ENCODE measurements at places on chromosomes 4 and X.

DNA sequence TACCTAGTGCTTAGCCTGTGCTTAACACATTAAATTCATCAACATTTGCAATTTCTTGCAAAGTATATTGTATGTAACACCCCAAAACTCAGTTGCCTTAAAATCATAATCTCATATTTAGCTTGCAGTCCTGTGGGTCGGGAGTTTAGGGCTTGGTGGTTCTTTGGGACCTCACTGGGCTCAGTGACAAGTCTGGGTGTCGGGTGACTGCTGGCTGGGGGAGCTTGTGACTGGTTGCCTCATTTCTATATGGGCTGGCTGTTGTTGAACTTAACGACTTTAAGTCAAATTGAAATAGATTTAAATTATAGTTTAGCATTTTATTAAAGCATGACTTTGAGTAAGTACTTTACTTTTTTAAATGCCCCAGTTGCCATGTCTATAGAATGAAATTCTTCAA is 401.4 kb upstream of the NR3C2 start:
- no peaks in the 10 kb centered on the region for H3K27me3 ChIP-seq
- no peaks in the 10 kb centered on the region for H3K4me1 ChIP-seq
- no peaks in the 10 kb centered on the region for H3K36me3 ChIP-seq
- no peak overlapping the region for H3K27ac ChIP-seq

GRCh38 chr4:20358110-20358509 is 106.4 kb downstream of the SLIT2 start:
- H3K4me3 ChIP-seq, result no peak overlapping the region
- H3K27me3 ChIP-seq, result no peaks in the 10 kb centered on the region
- no peaks in the 10 kb centered on the region for H3K36me3 ChIP-seq
- no peaks in the 10 kb centered on the region for H3K4me1 ChIP-seq
- no peak for DNase-seq

DNA sequence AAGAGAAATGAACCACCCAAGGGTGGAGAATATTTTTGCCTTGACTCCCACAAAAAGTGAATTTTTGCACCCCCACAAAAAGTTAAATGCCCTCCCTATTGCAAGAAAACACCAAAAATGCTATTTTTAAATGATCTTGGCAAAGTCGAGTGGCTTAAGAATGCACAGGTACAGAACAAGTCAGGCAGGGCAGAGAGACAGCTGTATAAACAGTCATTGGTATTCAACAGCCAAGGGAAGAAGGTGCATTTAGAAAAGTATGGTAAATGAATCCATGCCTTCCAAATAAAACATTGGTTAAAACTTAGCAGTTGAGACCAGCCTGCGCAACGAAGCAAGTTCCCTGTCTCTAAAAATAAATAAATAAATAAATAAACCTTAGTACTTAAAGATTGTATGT is 169.3 kb downstream of the CHIC2 start:
- no peak overlapping the region for H3K4me3 ChIP-seq
- H3K27ac ChIP-seq, result no peak overlapping the region
- DNase-seq, result no peak
- no peaks in the 10 kb centered on the region for H3K36me3 ChIP-seq
- H3K4me1 ChIP-seq, result no peaks in the 10 kb centered on the region

- H3K4me3 ChIP-seq, result no peak overlapping the region
- DNase-seq, result no peak
- H3K27ac ChIP-seq, result no peak overlapping the region
- peaks cover 47% of the 10 kb centered on the region for H3K4me1 ChIP-seq
- peaks cover 8% of the 10 kb centered on the region for H3K36me3 ChIP-seq
Measured at GRCh38 chr4:123476089-123476488, 79.5 kb downstream of the SPRY1 start.

DNA sequence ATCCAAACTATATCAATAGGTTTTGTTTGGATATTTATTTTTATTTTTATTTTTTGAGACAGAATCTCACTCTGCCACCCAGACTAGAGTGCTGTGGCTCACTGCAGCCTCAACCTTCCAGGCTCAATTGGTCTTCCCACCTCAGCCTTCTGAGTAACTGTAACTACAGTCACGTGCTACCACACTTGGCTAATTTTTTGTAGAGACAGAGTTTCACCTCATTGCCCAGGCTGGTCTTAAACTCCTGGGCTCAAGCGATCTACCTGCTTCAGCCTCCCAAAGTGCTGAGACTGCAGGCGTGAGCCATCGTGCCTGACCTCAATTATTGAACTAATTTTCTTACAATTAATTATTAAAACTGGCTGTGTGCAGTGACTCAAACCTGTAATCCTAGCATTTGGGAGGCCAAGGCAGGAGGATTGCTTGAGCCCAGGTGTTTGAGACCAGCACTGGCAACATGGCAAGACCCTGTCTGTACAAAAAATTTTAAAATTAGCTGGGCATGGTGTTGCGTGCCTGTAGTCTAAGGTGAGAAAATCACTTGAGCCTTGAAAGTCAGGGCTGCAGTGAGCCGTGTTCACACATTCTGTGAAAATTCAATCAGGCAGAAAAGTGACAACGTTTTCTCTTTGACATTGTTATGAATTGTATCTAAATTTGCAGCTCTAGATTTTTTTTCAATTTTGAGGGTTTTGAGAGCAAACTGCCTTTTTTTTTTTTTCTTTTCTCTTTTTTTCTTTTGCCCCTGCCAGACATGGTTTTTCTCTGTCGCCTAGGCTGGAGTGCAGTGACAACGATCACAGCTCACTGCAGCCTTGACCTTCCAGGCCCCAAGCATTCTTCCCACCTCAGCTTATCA is 66.0 kb downstream of the UBE2K start:
- H3K27ac ChIP-seq, result no peak overlapping the region
- DNase-seq, result no peak
- no peaks in the 10 kb centered on the region for H3K27me3 ChIP-seq
- no peak overlapping the region for H3K4me3 ChIP-seq
- H3K36me3 ChIP-seq, result peaks cover 26% of the 10 kb centered on the region
- H3K4me1 ChIP-seq, result no peaks in the 10 kb centered on the region

DNA sequence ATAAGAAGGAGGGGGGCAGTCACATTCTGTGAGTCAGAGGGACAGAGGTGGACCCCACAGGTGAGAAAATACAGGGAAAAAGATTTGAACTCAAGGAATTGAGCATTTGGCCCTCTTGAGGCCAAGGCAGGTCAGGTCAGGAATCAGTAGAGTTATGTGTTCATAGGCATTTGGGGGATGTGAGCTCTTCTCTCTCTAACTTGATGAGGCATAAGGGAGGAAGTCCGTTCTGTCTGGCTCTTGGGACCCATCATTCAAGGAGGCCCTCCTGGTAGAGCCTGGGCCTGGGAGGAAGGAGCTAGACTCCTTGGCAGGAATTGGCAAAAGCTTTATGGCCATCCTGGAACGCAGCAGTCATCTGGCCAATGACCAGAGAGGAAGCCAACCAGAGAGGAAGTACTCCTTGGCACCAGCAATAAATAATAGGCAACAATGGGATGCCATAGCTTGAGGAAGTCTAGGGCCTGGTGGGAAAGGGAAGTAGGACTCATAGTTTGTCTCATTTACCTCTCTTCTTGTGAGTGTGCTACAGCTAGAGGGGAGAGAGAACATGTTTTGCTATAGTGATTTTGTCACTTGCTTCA is 53.0 kb downstream of the MSN start:
- no peak for DNase-seq
- peaks cover 55% of the 10 kb centered on the region for H3K36me3 ChIP-seq
- peak overlapping the region; percentile 74 for H3K27ac ChIP-seq
- no peaks in the 10 kb centered on the region for H3K27me3 ChIP-seq
- H3K4me1 ChIP-seq, result peaks cover 93% of the 10 kb centered on the region

DNA sequence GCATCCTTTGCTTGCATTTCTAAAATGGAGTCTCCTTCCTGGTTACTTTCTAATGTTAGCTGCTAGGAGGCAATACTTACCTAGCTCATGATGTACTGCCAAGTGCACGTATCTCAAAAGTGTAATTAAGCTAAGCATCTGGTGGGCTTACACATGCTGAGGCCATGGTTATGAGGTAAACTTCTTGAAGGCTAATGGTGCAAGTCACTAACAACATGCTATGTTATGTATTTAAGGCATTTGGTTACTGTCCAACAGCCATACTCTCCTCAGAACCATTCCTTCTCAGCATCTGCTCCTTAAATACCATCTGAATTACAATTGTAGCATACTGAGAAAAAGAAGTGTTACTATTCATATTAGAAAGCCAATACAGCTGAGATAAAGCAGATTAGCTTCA is 318.6 kb upstream of the BMP3 start:
- no peaks in the 10 kb centered on the region for H3K36me3 ChIP-seq
- no peak overlapping the region for H3K4me3 ChIP-seq
- no peaks in the 10 kb centered on the region for H3K4me1 ChIP-seq
- DNase-seq, result no peak

DNA sequence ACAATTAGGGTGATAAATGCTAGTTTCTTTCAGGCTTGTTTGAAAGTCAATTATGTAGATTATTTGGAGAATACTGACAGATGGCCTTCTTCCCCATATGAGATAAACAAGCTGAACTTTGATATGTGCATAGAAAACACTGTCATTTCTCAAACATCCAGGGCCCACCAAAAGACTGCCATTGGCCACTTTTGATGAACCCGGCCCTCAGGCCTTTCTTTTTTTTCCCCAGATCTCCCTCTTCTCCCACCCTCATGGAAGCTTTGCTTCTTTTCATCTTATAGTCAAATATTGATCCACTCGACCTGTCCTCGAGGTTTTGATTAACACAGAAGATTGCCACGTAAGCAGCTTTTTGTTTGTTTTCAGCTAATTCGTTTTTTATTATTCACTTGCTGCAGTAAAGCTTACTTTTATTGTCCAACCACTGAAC is 377.4 kb downstream of the SMARCA1 start:
- no peak overlapping the region for H3K4me3 ChIP-seq
- H3K4me1 ChIP-seq, result no peaks in the 10 kb centered on the region
- no peaks in the 10 kb centered on the region for H3K36me3 ChIP-seq

DNA sequence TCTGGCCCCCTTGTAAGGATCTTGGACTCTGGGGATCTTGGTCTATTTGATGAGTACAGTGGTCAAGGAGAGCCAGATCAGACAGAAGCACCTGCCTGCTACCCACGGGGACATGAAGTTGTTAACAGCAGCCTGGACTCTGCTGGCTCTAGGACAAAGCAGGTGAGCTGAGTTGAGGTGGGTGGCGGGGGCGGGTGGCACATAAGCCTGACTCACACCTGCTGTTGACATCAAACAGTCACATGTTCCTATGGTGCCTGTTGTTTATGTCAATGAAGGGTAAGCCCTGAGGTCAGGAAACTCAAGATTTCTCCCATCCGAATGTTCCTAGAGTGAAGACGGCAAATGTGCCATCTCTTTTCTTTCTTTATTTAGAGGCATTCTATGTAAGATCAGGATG is 50.1 kb upstream of the CLNK start:
- H3K27ac ChIP-seq, result peak overlapping the region; percentile 99
- H3K36me3 ChIP-seq, result peaks cover 15% of the 10 kb centered on the region
- H3K4me3 ChIP-seq, result peak overlapping the region; percentile 70
- DNase-seq, result no peak
- peaks cover 86% of the 10 kb centered on the region for H3K4me1 ChIP-seq
- peaks cover 2% of the 10 kb centered on the region for H3K27me3 ChIP-seq

DNA sequence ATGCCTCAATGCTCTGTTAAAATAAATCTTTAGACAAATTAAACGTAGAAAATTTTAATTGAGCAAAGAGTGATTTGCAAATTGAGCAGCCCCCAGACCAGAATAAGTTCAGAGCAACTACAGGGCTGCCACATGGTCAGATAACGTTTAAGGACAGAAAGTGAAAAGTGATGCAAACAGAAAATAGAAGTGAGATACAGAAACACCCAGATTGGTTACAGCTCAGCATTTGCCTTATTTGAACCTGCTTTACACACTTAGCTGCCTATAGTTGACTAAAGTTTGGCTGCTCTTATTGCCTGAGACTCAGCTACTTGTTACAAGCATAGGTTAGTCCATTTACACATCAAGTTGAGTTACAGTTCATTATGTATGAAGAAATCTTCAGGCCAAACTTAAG is 1800.8 kb upstream of the PCDH10 start:
- no peaks in the 10 kb centered on the region for H3K4me1 ChIP-seq
- no peak overlapping the region for H3K4me3 ChIP-seq
- no peaks in the 10 kb centered on the region for H3K36me3 ChIP-seq
- DNase-seq, result no peak
- H3K27ac ChIP-seq, result no peak overlapping the region
- no peaks in the 10 kb centered on the region for H3K27me3 ChIP-seq

DNA sequence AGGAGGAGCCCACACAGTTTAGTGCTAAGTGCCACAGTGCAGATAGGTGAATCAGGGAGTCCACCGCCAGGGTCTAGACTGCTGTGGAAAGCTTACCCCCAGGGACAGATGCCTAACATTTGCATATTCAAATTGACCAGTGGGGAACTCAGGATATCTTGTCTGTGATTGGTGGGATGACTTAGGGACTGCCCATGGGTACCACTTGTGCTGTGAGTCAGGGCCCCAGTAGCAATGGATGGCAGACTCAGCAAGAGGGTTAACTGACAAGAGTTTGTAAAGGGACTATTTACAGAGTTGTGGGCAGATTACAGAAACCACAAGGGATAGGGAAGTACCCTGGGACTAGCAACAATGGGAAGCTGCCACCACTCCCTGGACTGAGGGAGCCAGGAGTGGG is 282.1 kb downstream of the BCOR start:
- no peak overlapping the region for H3K4me3 ChIP-seq
- H3K27me3 ChIP-seq, result no peaks in the 10 kb centered on the region
- peaks cover 42% of the 10 kb centered on the region for H3K4me1 ChIP-seq
- DNase-seq, result no peak
- peak overlapping the region; percentile 48 for H3K27ac ChIP-seq

DNA sequence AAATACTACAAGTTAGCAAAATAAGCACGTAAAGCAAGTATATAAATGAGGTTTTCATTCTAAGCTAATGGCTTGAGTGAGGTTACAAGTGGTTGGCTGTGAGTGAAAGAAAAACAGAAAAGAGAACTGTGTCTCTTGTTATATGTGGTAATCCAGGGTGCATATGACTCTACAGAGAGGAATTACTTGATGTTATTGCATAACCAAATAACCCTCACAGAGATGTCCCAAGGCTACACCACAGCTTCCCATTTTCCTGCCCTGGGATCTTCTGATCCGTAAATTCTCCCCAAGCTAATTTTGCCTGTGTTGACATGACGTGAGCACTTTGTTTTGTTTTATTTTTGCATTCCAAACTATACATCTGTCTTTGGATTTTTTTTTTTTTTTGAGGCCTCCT is 470.0 kb upstream of the INTU start:
- no peaks in the 10 kb centered on the region for H3K4me1 ChIP-seq
- DNase-seq, result no peak
